ENCODE measurements at places on chromosomes 3 and 15.

GRCh38 chr15:92914103-92914499 is 14.0 kb downstream of the CHD2 start:
- DNase-seq = no peak

DNA sequence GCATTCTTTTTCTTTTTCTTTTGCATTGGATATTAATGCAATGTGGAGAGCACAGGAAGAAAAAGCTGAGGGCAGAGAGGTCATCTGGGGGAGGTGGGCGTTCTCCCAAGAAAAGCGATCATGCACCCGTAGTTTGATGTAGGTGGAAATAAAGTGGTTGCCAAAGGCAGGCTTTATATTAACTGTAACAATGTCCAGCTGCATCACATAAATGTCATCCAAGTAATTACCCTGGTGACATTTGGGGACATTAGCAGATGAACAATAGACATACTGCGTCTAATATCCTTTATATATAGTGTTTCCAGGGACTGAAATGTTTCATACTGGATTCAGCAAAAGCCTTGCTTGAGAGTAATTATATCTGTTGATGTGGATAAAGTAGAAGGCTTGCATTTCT is 135.5 kb downstream of the CNTN6 start:
- DNase-seq = no peak

GRCh38 chr3:154121701-154122551 is 736 bp downstream of the ARHGEF26 start:
- no peak for DNase-seq

DNA sequence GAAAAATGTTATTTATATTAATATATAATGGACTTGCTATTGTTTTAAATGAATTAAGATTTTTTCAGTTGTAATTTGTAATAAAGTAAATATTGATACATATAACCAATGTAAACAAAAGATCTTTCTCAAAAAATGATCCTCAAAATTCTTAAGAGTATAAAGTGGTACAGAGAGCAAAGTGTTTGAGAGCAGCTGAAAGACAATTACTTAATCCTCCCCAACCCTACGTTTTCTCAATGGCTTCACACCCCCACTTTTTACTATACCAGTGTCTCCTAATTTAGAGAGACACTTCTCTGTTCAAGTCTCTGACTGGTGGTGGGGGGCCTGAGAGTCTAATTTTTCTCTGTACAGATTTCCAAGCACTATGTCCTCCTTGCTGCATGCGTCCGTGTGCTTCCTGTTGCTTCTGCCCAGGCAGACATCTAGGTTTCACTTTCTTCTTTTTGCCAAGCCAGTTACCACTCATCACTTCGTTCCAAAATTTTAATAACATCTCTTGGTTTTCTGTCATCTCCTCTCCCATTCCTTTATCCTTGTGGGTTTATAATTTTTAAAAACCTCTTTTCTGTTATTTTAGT is 276.3 kb upstream of the DNAJC19 start:
- peak; percentile 23 for DNase-seq

- DNase-seq = no peak
These were observed 71.9 kb upstream of the MBNL1 start for GRCh38 chr3:152196782-152197181.

GRCh38 chr3:192170659-192171058 is 556.7 kb downstream of the FGF12 start:
- no peak for DNase-seq

DNA sequence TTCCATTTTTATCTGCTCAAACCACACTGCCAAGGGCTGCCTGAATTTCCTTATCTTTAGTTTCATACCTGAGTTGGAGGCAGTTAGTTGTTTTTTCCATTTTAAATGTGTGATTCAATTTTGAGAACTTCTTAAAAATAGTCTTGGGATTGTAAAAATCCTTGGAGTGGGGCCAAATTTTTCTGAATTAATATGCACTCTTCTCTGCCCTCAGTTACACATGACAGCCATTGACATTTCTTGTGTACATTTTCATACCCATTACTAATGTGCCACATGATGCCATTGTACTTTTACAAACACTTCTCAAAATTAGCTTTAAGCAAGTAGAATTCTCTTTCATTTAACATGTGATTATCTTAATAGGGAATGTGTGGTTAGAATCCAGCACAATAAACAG is 141.7 kb downstream of the C3orf38 start:
- no peak for DNase-seq

DNA sequence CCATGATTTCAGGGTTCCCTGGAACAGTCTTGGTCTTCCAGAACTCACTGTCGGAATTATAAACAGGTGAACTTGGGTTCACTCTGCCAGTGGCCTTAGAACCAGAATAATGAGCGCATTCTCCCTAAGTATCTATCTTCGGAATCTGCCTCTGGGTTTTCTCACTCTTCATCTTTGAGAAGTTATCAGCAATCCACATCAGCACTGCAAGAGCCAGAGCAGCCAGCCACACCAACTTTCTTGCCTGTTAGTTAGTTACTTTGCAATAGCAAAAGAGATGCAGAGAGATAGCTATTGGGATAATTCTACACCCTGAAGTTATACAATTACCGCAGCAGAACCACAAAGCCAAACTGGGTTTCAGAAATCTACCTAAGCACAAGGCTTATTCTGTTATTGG is 25.8 kb downstream of the GLB1 start:
- DNase-seq = no peak

DNA sequence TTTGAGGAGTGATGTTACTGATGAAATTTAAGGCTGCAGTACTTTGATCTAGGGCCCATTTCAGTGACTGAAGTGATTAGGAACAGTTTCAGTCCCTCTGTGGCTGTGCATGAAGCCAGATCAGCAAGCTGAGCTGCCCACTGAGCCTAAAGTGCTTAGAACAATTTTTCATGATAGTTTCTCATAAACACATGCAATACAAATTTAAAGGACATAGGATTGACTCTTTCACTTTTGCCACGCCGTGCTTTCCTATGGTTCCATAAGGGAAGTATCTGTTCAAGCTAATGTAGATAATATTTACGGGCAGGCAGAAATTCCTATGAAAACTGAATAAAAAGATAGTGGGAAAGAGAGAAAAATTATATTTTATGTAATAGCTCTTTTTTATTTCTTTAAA is 10.6 kb downstream of the ANKUB1 start:
- DNase-seq = no peak

DNA sequence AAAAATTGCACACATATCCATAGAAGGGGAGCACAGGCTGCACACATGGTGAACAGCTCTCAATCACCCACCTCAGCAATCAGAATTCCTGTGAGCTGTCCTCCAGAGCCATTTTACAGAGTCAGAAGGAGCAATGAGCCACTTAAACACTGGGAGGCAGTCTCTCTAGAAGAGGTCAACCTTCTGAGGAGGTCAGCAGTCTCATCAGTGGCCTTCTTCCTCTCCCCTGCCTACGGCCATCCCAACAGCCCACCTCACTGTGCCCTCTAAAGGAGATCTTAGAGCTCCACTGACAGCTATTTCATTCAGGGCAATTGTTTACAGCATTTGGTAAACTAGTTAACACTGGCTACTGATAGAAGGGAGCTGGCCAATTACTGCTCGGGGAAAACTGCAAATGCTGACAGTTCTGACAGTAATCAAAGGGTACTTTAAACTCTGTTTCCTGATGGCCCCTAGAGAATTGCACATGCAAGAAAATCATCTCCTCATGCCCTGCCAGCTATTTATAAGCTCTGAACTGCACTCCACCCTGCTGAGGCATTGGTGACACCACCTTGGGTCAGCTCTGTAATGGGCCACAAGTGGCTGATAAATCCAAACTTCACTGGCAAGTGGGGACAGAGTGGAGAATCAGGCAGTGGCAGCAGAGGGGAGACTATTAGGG is 42.1 kb upstream of the TSPAN3 start:
- no peak for DNase-seq

- DNase-seq = peak; percentile 85
These were observed 134.6 kb upstream of the KBTBD8 start for GRCh38 chr3:66863205-66864111.

GRCh38 chr15:44300572-44300971 is 12.1 kb downstream of the GOLM2 start:
- DNase-seq = no peak

- no peak for DNase-seq
These were observed 3.3 kb downstream of the PIK3CA start for GRCh38 chr3:179151474-179151873.

DNA sequence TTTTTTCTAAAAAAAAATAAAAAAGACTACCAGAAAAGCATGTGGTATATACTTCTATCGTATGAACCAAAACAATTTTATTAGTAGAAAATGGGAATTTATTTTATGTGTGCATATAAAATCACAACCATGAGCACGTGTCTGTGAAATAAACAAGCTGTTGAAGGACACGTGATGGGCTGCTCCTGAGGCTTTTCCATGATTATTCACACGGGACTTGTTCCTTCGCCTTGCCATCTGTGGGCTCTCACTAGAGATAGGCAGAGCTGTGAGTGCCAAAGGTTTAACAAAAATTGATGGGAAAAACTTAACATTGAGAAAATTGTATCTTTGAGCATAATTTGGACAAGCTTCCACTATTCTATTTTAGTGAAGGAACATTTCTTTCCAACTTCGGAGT is 12.4 kb upstream of the ETV5 start:
- no peak for DNase-seq

DNA sequence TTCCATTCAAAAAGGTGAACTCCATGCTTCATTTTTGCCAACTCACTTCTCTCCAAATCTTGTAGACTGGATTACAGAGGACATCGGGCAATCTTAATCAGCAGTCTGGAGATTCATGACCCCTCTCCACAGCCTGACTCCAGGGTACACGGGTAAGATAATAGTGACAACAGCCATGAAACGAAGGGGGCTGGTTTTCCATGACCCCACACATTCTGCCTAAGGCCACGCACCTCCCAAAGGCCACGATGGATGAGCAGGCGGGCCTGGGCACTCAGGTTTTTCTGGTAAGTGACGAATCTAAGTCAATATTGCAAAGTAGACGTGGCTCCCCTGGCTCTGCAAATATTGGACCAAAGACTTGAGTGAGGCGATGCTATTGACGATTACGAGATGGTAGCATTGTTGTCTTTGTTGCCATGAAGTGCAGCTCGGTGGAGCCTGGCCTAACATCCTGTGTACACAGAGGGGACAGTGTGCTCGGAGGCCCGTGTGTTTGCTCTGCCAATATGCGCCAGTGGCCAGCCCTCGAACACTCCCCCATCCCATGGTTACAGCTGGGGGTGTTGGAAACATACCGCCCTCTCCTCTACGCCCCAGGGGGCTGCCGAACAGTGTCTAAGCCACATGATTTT is 119.1 kb downstream of the OPA1 start:
- peak; percentile 90 for DNase-seq

DNA sequence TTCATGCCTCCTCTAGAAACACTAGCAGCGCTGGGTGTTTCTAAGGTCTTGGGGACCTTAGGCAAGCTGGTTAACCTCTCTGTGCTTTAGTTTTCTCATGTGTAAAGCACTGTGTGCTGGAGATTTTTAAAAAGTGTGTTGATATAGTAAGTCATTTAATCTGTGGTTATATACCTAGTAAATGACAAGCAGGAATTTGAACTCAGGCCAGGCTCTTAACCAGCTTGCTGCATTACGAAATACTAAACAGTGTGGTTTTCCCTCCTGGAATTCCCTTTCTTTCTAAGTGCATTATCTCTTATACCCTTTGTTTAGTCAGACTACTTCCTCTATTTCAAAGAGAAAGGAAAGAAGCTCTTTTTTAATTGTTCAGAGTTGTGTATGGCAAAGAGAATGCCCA is 26.5 kb downstream of the NEO1 start:
- no peak for DNase-seq

GRCh38 chr3:143928541-143929255 is 42.9 kb upstream of the DIPK2A start:
- no peak for DNase-seq
